ENCODE measurements at places on chromosomes 5 and 9.

DNA sequence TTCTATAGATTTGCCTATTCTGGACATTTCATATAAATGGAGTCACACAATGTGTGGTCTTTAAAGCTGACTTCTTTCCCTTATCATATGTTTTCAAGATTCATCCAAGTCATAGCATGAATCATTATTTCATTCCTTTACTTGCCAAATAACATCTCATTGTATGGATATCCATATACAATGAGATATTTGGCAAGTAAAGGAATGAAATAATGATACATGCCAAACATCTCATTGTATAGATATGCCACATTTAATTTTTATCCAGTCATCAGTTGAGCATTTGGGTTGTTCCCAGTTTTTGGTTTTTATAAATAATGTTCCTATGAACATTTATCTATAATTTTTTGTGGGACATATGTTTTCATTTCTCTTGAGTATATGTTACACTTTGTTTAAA lies 20.5 kb upstream of the OR2K2 start:
- no peak for DNase-seq

DNA sequence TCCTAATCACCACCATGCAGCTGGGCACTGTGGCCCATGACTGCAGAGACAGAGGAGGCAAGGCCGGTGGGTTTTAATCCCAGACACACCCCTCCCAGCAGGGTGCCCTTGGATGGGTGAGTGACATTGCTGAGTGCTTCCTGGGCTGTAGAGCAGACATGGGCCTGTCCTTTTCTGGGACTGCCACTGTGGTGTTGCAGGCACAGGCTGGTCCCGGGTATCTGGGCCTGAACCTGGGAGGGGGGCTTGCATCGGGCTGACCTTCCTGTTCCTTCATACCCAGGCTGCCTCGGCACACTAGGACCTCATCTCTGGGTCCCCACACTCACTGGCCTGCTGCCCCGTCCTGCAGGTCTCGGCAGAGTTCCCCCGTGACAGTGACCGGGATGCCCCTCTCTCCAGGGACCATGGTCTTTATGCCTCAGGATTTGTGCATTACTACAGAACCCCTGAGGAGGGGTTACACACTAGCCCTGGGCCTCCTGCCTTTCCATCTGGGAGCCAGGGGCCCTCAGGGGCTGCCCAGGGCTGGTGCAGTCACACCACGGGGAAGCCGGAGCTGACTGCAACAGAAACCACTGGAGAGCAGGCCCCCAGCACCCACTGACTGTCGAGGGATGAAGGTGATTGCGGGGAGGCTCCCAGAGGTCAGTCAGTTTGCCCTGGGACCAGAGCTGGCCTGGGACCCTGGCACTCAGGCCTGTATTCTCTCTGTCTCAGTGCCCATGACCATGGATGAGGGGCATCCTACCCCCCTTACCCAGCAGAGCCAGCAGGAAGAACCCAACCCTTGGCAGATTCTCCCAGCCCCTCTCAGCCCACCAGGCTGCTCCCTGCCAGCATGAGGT lies 8.9 kb upstream of the SLC25A48 start:
- DNase-seq = no peak

- DNase-seq = no peak
These were observed 46.3 kb downstream of the NNT start for GRCh38 chr5:43649256-43649655.

GRCh38 chr9:72489986-72490385 lies 31.4 kb upstream of the TMC1 start:
- DNase-seq = no peak

DNA sequence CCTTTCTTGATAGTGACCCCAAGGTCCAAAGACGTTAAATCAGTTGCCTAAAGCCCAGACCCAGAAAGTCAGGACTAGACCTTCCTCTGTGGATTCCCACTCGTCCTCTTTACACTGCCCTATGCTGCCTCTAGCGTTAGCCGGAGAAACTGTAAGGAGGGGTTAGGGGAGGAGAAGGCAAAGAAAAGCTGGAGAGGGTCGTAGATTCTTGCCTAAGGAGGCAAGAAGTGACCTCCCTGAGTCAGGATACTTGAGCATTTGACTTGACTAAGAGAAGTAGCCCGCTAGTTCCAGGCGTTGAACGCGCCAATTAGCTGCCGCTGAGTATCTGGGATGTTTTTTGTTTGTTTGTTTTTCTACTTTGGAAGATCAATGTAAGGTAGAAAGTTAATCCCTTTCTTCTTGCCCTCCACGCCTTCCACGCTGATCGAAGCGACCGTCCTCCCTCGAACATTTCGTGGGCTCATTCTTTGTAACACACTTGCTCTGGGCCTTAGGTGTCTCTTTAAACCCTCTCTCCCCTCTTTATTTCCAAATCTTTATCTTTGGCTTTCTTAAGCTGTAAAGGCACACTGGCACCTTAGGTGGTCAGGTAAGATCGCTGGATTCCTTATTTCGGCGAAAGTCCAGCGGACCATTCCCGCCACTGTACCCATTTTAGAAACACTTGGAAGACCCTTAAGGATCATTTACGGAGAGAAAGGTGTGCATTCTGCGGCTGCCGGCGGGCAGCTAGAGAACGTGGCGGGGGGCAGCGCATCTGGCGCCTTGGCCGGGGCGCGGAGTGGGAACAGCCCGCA lies 5.1 kb upstream of the RGMB start:
- DNase-seq = no peak

DNA sequence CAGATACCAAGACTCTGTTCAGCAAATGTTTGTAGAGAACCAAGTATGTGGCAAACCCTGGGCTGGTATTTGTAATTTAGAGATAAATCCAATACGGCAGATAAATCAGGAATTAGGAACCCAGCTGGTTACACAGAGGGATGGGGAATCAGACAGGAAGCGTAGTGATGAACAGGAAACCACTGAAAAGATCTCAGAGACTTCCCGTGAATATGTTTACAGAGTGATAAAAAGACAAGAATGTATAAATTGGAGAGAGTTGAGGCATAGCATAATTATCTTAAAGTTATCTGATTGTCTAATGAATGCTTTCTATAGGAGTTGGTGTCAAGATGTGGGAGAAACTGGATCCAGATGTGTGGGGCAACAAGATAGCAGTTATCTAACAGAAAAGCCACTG lies 246.6 kb upstream of the SMARCA2 start:
- DNase-seq = no peak

- DNase-seq = no peak
These were observed 218.4 kb upstream of the MVB12B start for GRCh38 chr9:126108240-126108639.

GRCh38 chr5:15526413-15526812 lies 26.4 kb downstream of the FBXL7 start:
- DNase-seq = no peak

DNA sequence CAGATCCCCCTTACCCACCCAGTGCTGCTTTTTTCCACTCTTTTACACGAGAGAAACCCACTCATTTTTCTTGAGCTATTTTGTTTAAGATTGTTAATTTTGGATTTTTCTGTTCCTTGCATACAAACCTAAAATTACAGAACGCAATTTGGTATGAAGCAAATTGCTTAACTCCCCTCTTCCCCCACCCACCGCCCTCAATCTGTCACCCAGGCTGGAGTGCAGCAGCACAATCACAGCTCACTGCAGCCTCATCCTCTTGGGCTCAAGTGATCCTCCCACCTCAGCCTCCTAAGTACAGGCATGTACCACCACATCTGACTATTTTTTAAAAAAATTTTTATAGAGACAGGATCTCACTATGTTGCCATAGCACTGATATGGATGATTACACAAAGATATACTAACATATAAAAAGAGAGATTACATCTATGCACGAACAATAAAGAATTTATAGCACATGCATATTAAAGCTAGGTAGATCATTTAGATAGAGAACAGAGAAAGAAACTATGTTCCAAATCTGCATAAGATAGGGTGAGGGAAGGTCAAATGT lies 203.6 kb downstream of the PIK3R1 start:
- no peak for DNase-seq

- no peak for DNase-seq
These were observed 597.5 kb upstream of the MEF2C start for GRCh38 chr5:89480406-89481007.

GRCh38 chr5:80185095-80185494 lies 70.8 kb downstream of the SERINC5 start:
- DNase-seq = no peak

DNA sequence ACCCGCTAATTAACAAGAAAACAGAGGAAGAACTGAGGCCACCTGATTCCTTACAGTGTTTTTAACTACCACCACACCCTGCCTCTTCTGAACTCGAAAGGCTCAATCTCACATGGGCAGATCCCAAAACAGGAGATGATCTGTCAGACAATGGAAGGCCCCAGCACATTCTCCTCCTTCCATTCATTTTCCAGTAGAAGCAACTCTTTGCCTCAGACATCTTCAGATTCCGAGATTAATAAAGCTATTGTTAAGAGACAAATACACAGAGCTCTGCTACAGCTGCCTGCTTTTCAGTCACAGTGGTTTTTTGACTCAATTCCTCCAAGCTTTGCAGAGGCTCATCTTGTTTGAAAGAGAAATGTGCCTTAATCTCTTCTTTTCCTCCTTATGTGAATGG lies 127.2 kb upstream of the ADAMTSL1 start:
- DNase-seq = no peak

- no peak for DNase-seq
These were observed 189.4 kb downstream of the BNC2 start for GRCh38 chr9:16680975-16681651.

GRCh38 chr9:95771556-95772246 lies 103.8 kb upstream of the ERCC6L2 start:
- no peak for DNase-seq

GRCh38 chr9:35728041-35728971 lies 3.7 kb downstream of the TLN1 start:
- DNase-seq = no peak

DNA sequence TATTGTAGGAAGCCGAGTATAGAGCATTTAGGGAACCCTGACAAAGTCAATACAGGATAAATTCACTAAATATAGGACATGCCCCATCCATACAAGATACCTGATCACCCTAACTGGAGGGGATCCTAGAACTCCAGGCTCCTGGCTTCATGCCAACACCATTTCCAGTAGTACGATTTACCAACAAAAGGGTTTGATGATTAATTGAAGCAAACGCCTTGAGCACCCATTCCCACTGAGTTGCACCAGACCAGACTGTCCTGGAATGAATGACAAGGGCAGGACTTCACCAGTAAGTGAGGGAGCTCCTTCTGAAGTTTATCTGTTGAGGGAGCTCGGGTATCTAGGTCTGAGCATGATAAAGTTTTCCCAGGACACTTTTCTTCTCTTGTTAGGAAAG lies 327.2 kb upstream of the MSX2 start:
- DNase-seq = no peak

GRCh38 chr5:177423671-177424070 lies 2.8 kb upstream of the GRK6 start:
- no peak for DNase-seq

DNA sequence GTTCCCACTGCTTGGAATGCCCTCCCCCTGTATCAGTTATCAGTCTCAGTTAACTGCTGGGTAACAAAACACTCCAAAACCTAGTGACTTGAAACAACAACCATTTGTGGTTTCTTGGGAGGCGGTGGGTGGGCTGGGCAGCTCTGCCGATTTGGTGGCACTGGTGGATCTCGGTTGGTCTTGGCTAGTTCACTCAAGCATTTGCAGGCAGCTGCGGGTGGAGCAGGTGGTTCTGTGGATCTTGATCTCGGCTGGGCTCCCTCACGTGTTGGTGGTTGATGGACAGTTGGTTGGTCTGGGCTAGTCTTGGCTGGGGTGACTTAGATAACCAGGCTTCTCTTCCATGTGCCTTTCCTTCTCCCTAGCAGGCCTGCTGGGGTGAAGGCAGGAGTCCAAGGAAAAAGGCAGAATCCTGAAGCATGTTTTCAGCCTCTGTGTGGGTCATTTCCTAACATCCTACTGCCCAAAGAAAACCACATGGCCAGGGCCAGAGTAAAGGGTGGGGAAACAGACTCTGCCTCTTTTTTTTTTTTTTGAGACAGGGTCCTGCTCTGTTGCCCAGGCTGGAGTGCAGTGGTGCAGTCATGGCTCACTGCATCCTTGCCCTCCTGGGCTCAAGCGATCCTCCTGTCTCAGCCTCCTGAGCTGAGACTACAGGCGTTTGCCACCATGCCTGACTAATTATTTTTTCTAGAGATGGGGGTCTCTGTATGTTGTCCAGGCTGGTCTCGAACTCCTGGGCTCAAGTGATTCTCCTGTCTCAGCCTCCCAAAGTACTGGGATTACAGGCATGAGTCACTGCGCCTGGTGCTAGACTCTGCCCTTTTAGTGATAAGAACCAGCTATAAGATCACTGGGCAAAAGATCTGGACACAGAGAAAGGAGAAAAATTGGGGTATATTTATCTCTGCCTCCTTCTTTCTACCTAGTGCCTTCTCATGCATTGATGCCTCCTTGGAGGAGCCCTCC lies 183.7 kb downstream of the RGS3 start:
- DNase-seq = no peak
